Cardiac muscle cell (in vitro differentiated cells and primary cell): ENCODE measurements at places on chromosomes 1 and 21. TPM values are rescaled to one million over a fixed set of nuclear protein-coding genes. Genes with fewer than 3 reads are reported as not detected.

TNFAIP8L2 gene
- 0.45 TPM in 1 of 2 replicates, not detected in the other for total RNA-seq

TDRD5 gene
- 0.21 TPM in 1 of 2 replicates, not detected in the other for total RNA-seq

GSTM2 gene
- 55.2 and 78.5 TPM in 2 replicates for total RNA-seq

DNA sequence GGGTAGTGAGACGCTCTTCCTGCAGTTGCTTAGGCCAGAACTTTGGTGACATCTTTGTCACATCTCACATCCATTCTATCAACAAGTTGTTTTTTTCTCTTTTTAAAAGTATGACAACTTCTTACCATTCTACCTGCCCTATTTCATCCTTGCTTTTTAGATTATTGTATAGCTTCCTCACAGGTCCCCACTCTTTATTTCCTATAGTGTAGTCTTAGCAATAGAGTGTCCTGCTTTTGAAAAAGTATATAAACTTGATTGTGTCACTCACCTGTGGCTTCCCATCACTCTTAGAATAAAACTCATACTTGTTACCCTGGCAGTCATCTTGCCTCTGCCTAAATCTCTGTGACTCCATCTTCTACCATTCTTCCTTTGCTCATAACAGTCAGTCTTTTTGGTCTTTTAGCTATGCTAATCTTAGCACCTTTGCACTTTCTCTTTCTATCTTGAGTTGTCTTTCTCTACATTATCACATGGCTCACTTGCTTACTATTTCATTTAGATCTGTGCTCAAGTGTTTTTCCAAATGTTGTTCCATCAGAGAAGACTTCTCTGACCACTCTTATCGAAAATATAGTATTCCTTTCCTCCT lies 9.5 kb downstream of the CDC73 start:
- DNase-seq: no peak

GRCh38 chr1:117567435-117567834 lies 38.4 kb upstream of the TENT5C start:
- no peak for DNase-seq

GRCh38 chr1:51472359-51472758 lies 46.7 kb downstream of the EPS15 start:
- DNase-seq: peak; percentile 54

- no peak for DNase-seq
Observed at GRCh38 chr1:6686294-6686693, 15.3 kb downstream of the DNAJC11 start.

- DNase-seq: no peak
Observed at GRCh38 chr1:46903481-46903880, 37.8 kb downstream of the CYP4A11 start.

GRCh38 chr1:84407958-84408422 lies 9.7 kb downstream of the DNASE2B start:
- no peak for DNase-seq

DNA sequence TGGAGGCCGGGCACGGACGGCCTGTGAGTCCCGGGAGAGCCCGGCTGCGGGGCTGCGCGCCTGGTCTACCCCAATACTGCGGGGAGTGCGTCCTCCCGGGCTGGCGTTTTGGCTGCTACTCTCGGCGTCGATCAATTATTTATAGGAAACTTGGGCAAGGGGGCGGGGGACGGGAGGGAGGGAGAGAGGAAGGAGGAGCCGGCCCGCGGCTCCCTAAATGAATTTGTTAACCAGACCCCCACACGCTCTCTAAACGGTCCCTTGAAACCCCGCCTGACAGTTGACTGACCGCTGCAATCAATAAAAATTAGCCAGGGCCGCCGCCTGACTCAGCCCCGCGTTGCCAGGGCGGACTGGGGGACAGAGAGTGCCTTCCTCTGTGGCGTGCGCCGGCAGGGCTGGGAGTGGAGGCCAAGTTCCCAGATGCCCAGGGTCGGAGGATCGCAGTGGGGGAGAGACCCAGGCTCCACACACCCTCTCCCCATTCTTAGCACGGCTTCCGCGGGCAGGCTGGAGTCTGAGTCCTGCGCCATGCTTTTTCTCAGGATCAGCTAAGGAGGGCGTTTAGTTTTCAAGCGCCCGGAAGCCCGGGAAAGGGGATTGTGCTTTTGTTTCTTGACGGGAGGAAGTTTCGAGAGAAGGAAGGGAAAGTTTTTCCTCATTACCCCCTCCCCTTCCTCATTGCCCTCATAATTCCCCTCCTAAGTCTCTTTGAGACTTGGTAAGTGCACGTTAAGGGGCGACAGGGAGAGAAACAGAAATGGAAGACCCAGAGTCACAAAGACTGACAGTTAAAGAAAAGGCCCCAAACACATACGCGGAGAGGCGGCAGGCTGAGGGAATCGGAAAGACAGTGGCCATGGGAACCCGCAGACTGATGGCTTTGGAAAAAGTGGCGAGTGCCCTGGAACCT lies 6.2 kb downstream of the PAX7 start:
- no peak for DNase-seq

DNA sequence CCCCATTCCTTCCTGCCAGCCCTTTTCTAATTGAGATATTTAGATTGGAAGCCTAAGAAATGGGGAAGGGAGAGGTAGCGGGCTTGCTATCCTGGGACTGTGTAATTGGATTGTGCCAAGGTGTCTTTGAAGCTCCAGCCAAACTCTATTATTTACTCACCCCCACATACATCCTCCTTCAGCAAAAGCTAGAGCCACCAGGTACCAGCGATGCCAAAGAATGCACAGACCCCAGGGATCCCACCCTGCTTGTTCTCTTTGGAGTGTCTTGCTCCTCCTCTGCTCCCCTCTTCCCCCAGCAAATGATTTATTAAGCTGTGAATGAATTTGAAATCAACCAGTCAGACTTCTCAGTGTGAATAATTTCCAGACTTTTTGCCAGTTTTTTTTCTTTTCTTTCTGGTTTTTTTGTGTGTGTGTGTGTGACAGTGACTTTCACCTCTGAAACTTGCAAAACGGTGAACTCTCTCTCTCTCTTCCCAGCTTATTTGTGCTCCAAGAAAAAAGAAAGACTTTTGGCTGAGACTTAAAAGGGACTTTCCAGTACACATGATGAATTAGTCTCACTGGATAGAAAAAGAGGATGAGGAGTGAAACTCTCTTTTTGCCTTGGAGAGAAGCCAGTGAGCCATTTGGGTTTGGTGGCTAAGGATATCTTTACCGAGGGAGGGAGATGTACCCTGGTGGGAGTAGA lies 1.8 kb downstream of the VASH2 start:
- DNase-seq: no peak

GRCh38 chr1:94037392-94038229 lies 83.3 kb downstream of the ABCA4 start:
- no peak for DNase-seq

DNA sequence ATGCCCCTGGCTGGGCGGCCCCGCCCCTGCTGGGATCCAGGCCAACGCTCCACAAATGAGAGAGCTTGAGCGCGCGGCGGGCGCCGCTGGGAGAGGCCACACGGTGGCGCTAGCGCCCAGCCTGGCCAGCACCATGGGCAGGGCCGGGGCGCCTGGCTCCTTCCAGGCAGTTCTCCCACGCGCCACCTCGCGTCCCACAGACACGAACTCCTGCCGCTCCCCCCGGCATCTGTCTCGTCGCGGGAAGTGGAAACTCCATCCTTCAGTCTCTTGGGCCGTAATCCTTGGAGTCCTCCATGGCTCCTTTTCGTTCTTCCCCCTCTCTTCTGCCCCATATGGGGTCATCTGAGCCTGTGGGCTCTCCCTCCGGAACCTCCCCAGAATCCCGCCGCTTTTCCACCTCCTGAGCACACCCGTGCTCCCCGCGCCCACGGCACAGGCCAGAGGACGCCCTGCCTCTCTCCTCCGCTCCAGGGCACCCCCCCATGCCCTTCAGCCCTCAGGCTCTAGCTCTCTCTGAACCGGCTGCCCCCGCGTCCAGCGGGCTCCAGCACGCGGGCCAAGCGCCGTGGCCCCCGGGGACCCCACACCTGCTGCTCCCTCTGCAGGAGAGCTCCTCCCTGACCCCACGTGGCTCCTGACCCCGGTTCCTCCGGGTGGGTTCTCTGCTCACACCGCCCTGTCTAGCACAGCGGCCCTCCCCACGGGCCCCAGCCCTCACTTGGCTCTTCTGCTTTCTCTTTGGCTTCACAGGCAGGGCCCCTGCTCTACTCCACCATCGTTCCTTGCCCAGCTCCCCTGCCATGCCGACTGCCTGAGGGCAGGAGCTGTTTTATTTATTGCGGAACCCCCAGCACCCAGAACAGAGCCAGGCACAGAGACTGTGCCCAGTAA lies 31.9 kb upstream of the EDN2 start:
- peak; percentile 93 for DNase-seq

DNA sequence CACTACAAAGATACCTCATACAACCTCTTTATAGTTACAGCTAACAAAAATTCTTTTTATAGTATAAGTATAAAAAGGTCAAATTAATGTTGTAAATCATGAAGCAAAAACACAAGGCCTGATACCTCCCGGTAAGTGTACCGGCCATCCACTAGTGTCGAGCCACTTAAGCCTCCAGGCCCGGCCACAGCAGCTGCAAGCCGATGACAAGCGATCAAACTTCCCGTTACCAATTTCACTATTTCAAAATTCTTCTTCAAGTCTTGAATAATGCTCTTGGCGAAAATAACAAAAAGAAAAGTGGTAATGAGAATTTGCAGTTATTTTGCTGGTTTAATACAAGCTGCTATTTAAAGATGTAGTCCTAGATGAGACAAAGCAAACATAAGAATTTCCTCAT lies 67.6 kb downstream of the USP24 start:
- DNase-seq: no peak

DNA sequence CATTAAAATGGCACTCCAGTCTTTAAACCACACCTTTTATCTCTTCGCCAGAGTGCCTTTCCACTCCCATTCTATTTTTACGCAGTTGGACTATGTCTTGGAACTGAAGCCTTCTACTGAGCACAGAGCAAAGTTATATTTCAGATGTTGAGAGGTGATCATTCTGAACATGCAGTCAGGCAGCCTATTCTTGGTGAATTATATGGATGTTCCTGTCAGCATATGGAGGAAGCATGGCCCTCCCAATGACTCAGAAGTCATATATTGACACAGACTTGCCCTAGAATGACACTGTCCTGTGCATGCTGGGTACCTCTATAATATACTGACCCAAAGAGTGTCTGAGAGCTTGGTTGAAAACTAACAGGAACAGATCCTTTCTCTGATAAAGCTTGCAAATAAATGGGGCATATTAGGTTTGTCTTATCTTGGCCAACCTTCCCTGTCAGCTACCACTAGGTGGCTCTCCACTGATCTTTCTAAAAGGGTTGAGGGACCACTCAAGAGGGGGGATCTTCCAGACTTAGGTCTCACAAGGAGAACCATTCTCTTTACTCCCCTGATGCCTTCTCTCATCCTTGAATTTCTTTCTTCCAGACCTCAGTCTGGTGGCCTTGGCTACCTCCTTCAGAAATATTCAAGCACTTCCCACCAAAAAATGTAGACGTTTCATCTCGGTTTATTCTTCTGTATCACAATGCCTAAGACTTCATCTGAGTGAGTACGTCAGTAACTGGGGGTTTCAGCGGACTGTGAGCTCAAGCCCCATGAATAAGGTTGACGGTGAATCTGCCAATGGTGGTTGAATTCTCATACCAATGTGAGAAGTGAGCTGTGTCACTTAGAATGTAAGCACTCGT lies 11.8 kb upstream of the ALG14 start:
- DNase-seq: no peak

DNA sequence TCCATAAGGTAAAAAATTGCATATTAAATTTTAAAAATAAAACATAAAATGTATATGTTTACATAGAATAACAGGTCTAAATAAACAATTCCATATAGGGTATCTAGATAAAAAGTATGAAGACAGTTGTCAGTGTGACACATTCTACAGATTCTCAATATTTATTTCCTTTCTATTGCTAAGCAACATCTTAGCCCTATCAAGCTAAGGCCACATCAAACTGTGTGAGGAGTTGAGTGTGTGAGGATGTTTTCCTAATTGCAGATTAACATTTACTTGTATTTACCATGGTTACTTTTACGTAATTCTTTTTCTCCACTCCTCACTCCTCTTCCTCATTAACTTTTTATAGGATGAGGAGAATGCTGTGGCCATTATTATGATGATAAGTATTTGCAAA lies 41.9 kb upstream of the MCOLN3 start:
- no peak for DNase-seq

GRCh38 chr1:14946684-14947238 lies 206.8 kb upstream of the TMEM51 start:
- DNase-seq: no peak

DNA sequence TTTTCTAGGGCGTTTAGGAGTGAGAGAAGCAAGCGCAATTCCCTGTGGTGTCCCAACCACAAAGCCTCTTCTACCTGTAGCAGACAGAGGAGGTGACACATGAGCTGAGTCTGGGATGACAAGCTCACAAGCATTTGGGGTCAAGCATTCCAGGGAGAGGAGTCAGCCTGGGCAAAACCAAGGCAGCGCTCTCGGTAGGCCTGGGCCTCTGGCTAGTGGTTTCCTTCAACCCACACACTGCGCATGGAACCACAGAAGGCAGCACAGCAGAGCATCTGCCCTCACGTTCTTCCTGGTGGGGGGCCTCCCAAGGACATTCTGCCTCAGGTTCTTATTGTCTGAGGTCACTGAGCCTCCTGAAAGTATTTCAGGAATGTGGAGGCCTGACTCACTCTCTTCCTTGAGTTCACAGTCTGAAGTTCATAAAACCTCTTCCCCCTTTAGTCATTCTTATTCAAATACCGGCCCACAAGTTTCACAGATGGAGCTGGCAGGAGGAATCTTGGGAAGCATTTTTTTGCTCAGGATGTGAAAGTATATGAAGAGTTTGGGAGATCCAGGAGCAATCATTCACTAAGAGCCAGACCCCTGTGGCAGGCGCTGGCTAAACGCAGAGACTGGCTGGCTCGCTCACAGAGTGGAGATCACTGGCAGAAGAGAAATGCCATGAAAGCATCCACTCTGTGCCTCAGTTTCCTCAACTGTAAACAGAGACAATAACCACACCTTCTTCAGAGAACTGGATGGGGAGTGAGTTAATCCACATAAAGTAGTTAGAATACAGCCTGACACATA lies 26.8 kb downstream of the CCN1 start:
- DNase-seq: peak; percentile 30
